Spleen (tissue), 13 donors: ENCODE measurements at places on chromosomes 3 and 15. TPM values are rescaled to one million over a fixed set of nuclear protein-coding genes. Genes with fewer than 3 reads are reported as not detected.

DNA sequence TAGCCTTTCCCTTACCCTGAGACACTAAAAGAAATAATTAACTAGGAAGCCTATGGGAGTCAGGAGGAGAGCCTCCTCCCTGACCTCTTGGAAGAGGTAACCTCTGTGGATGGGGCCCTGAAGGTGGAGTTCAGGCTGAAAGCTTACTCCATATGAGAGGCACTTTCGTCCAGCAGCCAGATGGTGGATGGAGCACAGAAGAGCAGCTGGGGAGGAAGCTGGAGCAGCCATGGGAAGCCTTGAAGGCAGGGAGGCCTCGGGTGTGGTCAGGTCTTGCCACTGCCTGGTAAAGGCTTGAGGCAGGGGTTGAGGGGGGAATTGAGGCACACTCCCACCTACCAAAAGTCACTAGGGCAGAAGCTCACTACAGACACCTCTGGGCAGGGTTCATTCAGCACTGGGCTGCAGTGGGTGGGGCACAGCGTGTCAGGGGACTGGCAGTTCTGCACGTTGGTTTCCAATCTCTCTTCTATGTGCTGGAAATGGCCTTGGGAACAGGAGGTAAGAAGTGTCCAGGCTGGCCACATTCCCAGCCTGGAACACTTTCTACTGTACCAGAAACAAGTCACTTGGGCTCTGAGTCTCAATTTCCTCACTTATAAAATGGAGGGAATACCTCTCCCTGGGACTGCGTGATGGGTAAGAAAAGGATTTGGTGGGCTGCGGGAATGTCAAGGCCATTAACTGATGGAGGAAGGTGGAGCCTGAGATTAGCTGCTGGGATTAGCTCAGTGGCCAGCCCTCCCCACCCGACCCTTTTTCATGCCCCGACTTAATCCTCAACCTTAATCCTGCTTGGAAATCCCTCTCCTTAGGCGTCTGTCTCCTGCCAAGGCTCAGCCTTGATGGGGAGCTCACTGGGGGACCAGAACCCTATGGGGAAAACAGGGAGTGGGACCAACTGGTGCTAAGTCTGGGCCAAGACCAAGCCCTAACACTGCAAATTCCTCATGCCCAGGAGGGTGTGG lies 5.4 kb downstream of the PCBP4 start:
- no peak for DNase-seq

- DNase-seq, result no peak
Measured at GRCh38 chr3:24393316-24393715, 101.3 kb downstream of the THRB start.

The HMCES gene
- polyA plus RNA-seq, result 18.8 TPM

DNA sequence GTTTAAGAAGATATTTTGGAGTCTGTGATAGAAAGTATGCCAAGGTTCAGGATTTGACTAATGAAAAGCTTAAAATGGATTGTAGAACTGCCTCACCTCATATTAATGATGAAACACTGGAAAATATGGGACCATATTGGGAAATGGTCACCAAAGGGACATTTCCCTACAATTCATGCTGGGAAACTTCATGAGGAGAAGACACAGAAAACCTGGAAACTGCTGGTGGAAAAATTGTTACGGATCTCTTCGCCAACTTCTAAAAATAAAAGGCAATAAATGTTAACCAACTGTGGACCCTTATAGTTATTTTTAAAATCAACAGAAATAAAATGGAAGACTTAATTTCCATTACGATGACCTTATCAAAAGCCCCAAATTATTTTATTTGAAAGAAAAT lies 97.6 kb upstream of the FRMD4B start:
- DNase-seq, result no peak

DNA sequence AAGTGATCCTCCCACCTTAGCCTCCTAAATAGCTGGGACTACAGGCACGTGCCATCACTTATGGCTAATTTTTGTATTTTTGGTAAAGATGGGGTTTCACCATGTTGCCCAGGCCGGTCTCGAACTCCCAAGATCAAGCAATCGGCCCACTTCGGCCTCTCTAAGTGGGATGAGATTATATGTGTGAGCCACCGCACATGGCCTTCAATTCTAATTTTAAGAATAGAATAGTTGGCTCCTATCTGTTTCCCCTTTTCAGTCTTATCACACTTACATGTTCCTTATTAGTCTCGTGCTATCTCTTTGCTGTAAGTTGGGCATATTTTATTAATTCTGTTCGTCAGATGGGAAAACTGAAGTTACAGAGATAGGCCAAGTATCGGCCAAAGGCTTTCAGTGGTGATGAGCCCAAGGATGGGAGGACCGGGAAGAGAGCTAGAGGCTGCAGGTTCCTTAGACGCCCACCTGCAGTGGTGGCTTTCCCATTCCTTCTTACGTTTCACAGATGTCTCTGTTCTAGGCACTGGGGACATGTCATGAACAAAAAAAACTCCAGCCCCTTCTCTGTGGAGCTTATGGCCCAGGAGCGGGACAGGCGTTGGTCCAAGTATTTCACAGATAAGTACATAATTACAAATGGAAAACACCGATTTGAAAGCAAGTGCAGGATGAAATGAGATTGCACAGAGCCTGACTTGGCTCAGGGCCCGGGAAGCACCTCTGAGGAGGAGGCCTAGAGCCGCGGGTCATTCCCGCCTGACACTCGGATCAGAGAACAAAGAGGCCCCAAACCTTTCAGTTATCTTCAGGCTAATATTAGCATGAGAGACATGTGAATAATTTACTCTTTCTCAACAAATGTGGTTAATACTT lies 91.1 kb upstream of the KLF13 start:
- peak; percentile 63 for DNase-seq

DNA sequence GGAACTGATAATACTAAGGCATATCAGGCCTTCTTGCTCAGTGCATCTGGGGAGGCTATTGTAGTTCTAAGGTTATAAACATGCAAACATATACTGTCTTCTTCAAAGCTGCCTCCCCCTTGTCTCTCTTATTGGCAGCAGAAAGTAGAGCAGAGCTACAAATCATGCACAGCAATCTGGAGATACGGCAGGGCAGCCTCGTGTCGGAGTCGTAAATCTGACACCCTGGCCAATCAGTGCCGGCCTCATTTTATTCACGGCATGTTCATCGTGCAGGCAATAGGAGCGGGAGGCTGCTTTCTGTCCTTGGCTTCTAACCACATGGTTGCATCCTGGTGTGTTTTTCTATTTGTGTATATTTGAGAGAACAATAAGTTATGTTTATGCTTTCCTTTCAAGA lies 300.2 kb upstream of the CNTN6 start:
- no peak for DNase-seq

DNA sequence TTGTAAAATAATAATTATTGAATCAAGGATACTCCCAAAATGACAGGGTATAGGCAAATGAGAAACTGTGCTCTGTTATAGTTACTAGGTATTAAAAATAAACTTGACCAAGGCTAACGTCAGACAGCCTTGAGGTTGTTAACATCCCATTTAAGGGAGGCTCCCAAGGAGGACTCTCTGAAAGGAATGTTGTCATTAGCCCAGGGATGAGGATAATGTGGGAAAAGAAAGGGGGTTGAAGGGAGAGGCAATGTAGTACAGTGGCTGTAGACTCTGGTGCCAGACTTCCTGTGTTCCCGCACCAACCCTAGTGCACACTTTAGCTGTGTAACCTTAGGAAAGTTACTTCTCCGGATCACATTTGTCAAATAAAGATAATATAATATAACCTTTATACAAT lies 47.0 kb upstream of the RARB start:
- no peak for DNase-seq

DNA sequence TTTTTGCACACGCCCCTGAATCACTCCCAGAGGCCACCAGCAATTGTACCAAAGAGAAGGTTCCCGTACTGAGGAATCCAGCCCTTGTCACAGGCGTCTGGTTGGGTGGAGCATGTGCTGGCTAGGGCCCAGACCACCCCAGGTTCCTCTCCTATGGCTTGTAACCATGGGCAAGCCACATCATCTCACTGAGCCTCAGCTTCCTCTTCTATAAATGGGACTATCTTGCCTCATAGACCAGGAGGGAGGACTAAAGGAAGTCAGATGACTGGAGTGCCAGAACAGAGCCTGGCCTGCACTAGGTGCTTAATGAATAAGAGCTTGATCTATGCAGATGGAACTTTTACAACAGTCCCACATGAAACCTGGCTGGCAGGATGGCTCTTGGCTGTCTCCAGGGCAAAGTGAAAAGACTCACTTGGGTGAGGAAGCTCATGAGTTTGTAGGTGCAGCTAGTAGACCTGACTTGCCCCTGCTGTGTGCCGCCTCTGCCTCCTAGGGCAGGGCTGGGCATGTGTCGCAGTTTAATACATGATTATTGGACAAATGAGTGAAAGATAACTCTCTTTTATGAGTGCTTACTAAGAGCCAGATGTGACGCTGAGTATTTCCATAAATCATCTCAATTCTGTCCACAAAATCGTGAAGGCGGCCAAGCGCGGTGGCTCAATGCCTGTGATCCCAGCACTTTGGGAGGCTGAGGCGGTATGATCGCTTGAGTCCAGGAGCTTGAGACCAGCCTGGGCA lies 29.3 kb downstream of the CTSH start:
- DNase-seq, result no peak

GRCh38 chr3:162437480-162437879 lies 940.9 kb downstream of the OTOL1 start:
- no peak for DNase-seq

The CGGBP1 gene
- polyA plus RNA-seq, result 56.8 TPM

The COL7A1 gene
- polyA plus RNA-seq, result 39.7 TPM

GRCh38 chr3:133459400-133459799 lies 59.5 kb downstream of the BFSP2 start:
- DNase-seq, result no peak

The WWTR1 gene
- 8.4 TPM for polyA plus RNA-seq

- DNase-seq, result peak; percentile 52
Measured at GRCh38 chr3:42514876-42515275, 12.4 kb downstream of the VIPR1 start.

The GP9 gene
- 2.2 TPM for polyA plus RNA-seq

The MESP2 gene
- not detected for polyA plus RNA-seq

DNA sequence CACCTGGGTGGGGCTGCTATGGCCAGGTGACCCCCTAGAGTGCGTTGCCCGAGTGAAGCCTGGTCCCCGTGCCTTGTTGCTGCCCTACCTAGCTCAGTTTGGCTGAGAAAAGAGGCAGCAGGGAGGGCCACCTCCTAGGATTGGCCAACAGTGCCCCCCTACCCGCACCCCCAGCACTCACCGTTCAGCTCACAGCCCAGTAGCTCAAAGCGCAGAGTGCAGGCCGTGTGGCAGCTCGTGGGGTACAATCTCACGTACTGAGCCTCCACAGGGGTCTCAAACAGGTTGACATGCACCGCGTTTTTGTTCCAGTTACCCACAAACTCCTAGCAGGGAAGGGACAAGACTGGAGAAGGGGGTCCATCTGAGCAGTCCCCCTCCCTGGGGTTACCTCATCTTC lies 7.6 kb downstream of the MFGE8 start:
- DNase-seq, result peak; percentile 61

The PLOD2 gene
- polyA plus RNA-seq, result 4.9 TPM

DNA sequence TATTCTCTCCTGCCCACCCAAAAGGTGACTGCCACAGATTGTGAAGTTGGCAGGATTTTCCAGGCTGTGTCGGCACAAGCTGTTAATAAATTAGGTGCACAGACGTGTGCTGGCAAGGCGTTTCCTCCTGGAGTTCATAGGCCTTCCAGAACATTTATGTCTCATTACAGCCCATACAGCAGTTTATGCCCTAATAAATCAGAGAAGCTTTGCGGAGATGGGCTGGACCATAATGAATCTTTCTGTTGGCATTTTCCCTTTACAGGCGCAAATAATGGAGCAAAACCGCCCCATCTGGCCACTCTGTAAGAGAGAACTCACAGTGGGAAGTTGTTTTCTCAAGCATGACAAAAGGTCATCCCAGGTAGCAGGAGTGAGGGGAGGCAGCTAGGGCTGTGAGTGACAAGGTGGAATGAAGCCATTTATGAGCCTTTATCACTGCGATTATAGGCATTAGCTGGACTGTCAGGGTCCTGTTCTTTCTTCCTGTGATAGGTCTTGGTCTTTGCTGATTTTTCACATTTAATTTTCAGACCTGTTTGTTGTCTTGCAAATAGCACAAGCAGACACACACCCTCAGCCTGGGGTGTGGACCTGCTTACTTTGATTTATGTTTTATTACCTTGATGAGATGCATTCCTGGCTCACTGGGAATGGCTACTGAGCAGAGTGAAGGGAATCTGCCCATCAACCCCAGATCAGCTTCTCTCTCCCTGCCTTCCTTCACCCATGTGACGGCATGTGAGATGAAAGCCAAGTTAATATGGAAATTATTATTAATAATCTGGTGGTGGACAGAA lies 257.5 kb downstream of the LRTM1 start:
- DNase-seq, result no peak

DNA sequence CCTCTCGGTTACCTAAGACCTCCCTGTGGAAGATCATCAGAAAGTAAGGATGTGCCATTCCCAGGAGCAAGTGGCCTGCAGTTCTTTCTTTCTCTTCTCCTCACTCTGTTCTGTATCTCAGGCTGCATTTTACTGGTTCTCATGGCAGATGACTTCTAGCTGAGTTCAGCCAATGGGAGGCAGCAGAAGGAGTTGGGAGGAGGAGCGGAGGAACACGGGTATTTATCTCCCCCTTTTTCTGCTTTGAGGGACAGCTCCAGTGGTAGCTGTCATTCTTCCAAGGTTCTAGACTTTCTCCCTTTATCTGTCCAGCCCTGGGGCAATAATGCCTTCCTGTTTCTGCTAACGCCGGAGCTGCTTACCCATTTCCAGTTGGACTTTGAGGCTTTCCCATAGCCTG lies 339.9 kb downstream of the NR2F2 start:
- DNase-seq, result no peak

The CCK gene
- polyA plus RNA-seq, result not detected

DNA sequence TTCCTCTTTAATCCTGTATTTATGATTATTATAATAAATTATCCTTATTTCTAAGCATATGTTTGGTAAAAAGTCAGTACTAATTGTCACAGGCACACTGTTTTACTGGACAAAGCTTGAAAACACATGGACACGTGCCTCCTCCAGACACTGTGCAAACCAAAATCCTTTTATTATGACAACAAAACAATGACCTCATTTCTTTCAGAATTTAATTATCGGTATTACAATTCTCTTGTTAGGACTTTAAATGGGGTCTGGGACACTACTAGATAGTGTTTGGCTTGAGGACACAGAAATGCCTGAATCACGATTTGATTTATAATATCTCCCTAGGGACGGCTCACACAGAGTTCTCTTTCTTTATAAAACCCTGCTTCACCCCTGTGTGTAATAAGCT lies 107.3 kb upstream of the IGSF10 start:
- no peak for DNase-seq

DNA sequence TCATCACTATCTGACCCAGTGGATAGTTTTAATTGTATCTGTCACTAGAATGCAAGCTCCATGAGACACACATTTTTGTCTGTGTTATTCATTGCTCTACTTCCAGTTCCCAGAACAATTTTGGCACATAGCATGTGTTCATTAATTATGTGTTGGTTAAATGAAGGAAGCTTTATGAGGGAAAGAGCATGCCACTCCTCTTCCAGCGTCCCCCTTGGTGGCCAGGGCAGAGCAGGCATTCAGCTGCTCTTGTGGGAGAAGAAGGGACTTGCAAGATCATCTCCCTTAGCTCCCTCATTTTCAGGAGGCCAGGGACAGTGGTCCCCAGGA lies 489 bp upstream of the GALNT15 start:
- DNase-seq, result no peak

The PML gene
- polyA plus RNA-seq, result 26.1 TPM

The CCDC14 gene
- polyA plus RNA-seq, result 22.1 TPM

- DNase-seq, result no peak
Measured at GRCh38 chr3:54668236-54668635, 259.6 kb downstream of the LRTM1 start.
